ENCODE measurements at places on chromosomes 11 and 22.

GRCh38 chr11:120517390-120517761 lies 5.8 kb downstream of the GRIK4 start:
- no peak for DNase-seq

DNA sequence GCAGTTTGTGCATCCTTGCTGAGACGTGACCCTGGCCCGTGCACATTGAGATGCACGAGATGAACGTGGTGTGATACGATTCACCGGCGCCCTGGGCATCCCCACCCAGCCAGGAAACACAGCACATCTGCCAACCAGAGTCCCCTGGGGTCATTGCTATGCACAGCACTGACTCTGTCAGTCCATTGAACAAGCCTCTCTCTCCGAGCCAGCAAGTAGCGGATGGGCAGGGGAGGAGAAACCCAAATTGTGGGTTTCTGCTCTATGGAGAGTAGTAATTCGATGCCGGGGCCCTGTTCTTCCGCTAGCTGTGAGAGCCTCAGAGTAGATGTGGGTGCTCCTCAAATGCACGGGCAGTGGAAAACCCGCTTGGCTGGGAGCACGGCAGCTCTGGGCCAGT lies 85.1 kb downstream of the ARHGAP8 start:
- DNase-seq = no peak

- DNase-seq = no peak
Measured at GRCh38 chr22:31062566-31063230, 18.4 kb upstream of the SMTN start.

GRCh38 chr11:98659431-98659830 lies 361.3 kb upstream of the CNTN5 start:
- no peak for DNase-seq

DNA sequence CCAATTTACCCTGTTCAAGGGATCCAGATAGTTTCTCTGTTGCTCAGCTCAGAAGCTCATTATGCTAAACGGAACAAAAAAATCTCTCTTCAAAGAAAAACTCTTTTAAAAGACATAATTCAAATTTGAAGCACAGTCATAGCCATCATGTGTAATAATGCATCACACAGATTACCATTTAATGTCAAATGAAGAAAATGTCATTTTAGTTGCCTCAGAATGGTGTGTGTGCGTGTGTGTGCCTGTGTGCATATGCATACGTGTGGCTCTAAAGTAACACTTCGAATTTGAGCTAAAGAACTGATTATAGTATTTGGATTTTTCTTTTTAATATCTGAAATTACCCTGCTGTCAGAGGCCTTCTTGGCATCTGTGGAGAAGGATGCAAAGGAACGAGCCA lies 9.9 kb downstream of the TTC12 start:
- no peak for DNase-seq

Data from lower leg skin (tissue), 4 donors.